ENCODE measurements at places on chromosomes 5 and 9.
A peak's percentile ranks its signal among the peaks of the same experiment; 100 is the strongest.

DNA sequence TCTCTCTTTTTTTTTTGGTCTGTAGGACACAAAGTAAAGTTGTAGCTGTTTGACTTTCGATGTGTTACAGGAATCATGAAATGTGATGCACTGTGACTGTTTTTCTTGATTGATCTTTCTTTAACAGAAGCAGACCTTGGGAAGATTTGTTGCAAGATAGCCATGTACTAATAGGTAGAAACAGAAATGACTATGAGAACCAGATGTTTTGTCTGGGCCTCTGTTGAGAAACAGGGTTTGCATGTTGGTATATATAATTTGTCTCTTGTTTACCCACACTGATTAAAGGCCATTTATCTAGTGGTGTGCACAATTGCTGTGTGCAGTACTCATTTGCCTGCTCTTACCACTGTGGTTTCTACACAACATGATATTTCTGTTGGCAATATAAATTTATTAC is 125.1 kb downstream of the HACD4 start:
- DNase-seq, result no peak

- no peak for DNase-seq
These were observed 121.3 kb downstream of the LHFPL2 start for GRCh38 chr5:78527054-78527859.

DNA sequence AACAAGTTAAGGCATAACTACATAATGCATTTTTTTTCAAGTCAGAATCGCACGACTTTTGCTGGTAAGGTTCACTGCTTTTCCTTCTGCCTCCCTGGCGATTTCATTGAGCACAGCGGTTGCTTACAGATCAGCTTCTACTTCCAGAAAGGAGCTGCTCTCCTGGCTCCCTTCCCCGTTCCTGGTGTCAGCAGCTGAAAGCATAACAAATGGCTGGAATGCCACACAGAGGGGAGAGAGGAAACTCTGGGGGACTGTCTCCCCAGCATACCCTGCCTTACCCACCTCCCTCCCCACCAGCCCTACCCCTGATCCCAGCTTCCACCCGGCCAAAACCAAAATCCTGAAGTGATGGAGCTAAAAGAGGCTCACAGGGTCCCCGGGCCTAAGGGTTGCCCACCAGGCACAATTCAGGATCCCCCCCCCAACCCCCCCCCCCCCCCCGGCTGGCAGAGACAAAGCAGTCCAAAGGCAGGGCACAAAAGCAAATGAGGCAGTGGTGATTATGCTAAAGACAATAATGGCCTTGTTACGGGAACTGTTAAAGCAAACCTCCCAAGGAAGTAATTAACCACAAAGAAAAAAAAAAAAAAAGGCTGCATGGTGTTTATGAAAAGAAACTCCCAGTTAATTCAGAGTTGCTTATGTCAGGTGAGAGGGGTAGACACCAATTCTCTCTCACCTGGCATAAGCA is 126.1 kb upstream of the WWC1 start:
- DNase-seq, result no peak

- DNase-seq, result peak; percentile 30
These were observed 80.1 kb downstream of the F2RL2 start for GRCh38 chr5:76542887-76543690.

GRCh38 chr9:12964271-12964670 is 189.5 kb downstream of the LURAP1L start:
- DNase-seq, result no peak

GRCh38 chr9:112063586-112063985 is 111.5 kb downstream of the SUSD1 start:
- DNase-seq, result no peak

DNA sequence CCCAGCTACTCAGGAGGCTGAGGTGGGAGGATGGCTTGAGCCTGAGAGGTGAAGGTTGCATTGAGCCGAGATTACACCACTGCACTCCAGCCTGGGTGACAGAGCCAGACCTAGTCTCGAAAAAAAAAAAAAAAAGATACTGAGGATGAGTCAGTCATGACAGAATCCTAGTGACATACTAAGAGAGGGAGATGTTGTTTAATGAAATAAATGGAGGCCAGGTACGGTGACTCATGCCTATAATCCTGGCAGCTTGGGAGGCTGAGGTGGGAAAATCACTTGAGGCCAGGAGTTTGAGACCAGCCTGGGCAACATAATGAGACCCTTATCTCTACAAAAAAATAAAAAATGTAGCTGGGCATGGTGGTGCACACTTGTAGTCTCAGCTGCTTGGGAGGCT is 107.2 kb downstream of the ZFAND5 start:
- DNase-seq, result no peak

DNA sequence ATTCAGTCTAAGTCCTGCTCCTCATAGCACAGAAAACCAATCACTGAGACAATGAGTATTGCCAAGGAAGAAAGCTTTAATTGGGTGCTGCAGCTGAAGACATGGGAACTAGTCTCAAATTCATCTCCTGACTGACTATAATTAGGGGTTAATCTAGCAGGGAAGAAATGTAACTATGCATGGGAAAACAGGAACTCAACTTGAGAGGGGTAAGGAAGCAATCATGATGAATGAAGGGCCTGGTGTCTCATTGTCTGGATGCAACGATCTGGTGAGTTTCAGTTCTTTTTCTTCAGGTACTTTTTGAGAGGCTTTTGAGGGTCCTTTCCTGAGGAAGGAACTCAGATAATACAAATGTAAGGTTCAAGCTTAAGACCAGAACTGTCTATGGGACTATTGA is 24.0 kb upstream of the OCLN start:
- no peak for DNase-seq

- DNase-seq, result no peak
These were observed 45.7 kb upstream of the IRX2 start for GRCh38 chr5:2797160-2797559.

GRCh38 chr5:88258636-88259035 is 10.0 kb downstream of the TMEM161B start:
- DNase-seq, result no peak

- no peak for DNase-seq
These were observed 237.8 kb upstream of the DAPK1 start for GRCh38 chr9:87259543-87260518.

GRCh38 chr5:180689071-180689694 is 39.8 kb upstream of the FLT4 start:
- DNase-seq, result no peak

- DNase-seq, result no peak
These were observed 37.4 kb downstream of the C9orf50 start for GRCh38 chr9:129583308-129584038.

All from stimulated activated CD8-positive, alpha-beta memory T cell treated with anti-CD3 and anti-CD28 coated beads, Interleukin-4, amount 100 ng/mL, for 1 hour (primary cell).